ENCODE measurements at places on chromosomes 6 and 20.

DNA sequence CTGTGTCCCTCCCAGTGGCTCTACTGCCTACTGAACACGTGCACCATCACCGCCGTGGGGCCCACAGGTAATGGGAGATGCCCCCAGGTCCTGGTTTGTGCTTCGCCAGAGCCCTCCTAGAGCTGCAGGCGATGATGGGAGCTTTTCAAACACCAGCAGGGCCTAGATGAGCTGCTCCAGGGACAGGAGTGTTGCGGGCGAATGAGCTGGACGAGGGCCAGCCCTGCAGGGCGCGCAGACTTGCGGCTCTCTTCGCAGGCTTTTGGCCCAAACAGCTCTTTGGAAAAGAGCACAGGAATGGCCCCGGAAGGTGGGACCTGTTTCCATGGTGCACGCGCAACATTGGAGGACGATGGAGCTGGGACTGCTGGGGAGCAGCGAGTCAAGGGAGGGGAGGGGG is 409.3 kb upstream of the SULF2 start:
- no peak for DNase-seq

GRCh38 chr20:64115171-64115911 is 8.0 kb upstream of the NPBWR2 start:
- no peak for DNase-seq

DNA sequence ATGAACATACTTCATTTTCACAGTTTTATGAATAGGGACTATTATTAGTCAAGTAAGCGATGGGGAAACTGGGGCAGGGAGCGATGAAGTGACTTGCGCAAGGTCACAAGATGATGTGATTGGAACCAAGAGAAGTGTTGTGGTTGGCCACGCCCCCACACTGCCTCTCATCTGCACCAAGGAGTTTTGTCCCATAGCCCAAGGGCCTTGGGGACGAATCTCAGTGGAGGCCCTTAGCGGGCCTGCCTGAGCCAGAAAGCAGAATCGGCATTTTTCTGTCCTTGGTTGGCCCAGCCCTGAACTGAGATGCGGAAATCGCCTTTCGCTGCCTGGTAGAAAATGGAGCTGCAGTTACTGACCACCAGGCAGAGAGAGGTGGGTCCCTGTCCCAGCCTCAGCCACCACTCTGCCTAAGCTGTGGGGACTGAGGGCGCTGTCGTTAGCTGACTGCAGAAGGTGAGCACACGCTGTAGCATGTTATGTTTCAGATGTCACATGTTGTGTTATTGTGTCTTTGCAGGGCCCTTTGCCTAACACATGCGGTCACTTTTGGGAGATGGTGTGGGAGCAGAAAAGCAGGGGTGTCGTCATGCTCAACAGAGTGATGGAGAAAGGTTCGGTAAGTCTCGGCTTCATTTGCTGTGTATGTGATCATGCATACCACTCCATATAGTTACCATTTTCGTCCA is 57.8 kb downstream of the PTPN1 start:
- no peak for DNase-seq

DNA sequence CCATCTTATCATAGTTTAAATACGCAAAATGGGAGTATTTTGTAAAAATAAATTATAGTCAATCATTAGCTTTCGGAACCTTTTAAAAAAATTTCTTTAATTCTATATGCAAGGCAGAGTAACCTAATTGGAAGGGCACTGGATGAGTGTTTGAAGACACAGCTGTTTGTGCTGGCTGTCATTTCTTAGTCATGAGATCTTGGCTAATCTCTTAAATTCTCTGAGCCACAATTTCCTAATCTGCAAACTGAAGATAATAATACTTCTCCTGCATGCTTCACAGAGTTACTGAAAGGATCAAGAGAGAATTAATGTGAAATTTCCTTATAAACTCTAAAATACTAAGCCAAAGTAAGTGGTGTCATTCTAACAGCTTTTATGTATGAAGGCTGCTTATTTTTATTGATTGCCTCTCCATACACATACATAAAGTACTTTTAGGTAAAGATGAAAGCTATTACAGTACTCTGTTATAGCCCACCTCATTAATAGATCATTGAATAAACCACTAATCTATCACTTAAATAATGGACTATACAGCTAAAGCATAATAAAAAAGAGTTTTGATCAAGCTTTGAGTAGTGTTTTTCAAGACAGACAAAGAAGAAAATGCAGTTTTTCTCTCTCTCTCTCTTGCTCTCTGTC is 383.7 kb upstream of the IRAK1BP1 start:
- DNase-seq: no peak

DNA sequence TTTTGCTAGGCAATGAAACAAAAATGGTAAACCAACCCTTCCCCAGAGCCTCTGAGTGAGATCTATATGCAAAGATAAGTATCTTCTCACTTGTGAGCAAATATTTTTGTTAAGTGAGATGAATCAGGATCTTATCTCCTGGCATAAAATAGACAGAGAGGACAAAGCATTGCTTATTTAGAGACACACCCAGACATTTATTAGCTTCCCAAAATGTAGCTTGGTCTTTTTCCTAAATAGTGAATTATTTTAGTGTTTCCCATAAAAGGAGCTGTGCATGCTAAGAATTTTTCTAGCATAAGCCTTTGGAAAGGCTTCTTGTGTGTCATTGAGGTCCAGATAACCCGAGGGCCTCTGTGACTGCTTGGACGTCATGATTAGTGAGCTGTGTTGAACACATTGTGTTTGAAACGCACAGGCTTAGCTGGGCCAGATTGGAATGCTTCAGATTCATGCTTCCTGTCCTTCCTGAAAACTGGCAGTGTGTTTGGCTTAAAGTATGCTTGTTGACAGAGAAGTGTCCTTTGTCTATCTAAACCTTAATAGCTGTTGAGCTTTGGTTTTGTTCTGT is 16.5 kb downstream of the MTHFD1L start:
- no peak for DNase-seq

DNA sequence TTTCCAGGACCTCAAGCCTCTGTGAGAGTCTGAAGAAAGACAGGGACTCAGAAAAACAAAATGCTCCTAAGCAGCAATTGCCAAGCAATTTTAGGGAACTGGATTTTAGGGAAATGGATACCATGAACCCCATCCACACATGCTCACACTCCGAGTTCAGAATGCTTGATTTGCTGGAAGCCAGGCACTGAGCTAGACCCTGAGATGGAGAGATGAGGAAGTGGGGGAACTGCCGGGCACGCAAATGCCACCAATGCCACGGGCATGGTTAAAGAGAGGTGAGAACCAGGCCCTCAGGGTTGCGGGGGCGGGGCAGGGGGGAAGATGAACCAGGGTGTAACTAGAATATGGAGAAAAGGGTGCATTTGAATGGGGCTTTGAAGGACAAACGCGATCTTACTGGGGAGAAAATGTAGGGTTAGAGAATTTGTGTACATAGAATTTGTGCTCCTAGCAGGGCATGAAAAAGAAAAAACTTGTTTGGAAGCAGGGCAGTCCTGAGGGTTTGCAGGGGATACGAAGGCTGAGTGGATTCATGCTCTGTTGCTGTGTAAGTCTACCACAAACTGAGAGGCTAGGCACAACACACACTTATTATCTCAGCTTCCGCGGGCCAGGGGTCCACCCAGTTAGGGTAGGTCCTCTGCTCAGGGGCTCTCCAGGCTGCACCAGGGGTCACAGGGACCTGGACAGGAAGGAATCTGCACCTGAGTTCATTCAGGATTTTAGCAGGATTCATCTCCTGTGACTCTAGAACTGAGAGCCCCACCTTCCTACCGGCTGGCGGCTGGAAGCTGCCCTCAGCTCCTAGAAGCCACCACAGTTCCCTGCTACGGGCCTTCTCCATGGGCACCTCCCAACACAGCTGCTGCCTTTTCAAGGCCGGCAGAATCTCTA is 108.0 kb downstream of the SNX5 start:
- no peak for DNase-seq

DNA sequence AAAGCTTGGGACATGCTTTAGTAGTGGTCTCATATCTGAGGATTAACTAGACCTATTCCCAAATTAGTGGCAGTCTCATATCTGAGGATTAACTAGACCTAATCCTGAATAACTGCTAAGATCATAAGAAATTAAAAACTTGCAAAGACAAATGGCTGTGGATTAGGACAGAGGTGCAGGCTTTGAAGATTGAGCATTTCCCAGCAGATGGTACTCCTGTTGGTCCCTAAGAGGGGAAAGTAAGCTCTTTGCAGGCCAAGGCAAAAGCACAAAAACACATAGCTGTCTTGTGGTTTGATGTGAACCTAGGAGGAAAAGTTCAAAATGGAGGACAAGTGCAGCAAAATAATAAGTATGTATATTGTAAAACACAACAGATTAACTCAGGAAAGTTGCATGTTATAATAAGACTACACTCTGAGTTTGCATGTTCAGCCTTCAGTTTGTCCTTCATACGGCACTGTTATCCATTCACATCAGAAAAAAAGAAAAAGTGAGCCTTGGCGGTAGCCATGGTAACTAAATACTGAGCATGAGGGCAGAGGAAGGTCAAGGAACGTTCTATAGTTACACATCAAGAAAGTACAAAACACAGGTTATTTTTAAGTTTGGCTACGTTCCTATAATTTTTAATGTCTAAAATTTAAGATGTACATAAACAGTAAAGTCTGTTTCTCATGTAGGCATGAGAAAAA is 62.8 kb downstream of the FILIP1 start:
- DNase-seq: no peak

DNA sequence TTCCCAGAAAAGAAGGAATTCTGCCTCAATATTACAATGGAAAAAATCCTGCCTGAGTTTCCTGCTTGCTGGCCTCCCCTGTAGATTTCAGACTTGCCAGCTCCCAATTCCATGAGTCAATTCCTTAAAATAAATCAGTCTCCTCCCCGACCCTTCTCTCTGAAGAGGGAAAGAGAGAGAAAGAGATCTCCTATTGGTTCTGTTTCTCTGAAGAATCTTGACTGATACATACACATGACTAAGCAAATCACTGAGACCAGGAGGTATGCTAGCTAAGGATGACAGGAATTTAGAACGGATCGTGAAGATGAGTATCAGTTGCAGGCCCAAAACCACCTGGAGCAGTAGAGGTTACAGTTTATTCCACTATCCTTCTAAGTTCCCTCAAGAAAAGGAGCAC is 11.3 kb upstream of the RBM24 start:
- DNase-seq: no peak

DNA sequence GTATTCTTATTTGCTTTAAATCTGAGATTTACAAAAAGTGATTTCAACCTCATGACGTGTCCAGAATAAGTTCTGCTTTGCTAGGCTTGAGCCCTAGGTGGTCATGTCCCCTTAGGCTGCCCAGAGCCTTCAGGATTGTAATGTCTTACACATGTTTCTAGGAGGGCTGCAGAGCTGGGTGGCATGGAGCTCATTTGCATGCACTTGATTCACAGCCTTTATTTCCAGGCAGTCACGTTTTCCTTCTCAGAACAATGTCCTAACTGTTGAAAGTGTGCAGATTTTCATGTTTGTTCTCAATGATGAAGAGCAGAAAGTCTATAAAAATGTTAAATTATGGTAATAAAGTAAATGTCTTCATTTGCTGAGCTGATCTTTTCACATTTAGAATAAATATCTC is 448.6 kb upstream of the SOX4 start:
- DNase-seq: no peak

DNA sequence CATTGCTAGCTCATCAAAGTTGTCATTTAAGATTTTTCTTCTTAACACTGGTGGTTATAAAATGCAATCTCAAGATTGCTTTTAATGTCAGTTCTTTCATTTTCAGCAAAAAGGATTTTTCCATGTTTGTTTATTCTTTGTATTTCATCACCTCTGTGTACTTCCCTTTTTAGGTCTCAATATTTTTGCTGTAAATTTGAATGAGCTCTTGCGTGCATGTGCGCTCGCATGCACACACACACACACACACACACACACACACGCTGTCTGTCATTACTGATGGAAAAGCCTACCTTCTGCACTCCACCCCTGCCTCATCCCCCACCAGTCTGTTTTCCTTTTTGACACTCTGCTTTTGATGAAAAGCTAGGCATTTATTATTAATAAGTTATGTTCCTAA is 85.3 kb upstream of the FYN start:
- DNase-seq: no peak

- no peak for DNase-seq
Observed at GRCh38 chr6:134520181-134521115, 202.5 kb upstream of the SGK1 start.

DNA sequence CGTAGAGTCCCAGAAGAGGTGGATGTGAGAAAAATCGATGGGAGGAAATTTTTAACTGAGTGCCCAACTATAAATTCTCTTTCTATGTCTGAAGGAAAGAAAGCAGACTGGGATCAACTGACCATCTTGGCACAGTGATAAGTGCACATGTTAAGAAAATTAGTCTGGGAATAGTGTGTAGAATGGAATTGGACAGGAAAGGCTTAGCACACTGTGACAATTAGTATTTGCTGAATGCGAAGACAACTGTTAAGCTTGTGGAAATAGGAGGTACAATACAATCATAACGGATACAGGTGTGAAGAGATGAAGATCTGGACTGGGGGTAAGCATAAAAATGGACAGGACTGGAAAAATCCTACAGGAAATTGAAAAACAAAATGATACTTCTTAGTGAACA is 114.3 kb downstream of the FAM50B start:
- no peak for DNase-seq

DNA sequence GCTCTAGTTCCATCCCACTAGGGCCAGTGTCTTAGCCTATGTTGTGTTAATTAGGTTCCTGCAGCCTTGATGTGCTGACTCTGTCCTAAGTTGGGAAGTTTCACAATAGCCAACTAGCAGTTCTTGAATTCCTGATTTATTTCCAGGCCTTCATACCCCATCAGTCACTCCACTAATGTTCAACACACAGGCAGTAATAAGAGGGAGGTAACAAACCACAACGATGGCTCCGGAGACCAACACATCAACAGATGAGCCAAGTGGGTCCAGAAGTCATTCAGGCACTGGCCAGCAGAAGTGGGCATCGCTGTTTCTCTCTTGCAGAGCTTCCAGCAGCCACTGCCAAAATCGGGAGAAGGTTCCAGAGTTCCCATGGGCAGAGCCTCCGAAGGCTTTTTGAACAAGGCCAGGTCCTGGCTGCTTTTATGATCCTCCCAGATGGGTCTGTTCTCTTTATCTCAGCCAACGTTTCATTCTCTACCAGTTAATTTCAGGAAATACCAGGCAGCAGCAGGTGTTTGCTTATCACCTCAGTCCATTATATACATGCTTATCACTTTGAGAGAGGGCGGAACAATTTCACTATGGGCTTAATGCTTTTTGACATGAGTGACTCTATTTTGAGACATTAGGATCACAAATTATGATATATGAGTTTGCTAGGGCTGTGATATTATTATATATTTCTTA is 48.5 kb upstream of the NOP56 start:
- DNase-seq: no peak
